ENCODE measurements at places on chromosomes 11 and 22.

- DNase-seq: peak; percentile 45
Observed at GRCh38 chr11:3042496-3043314, 14.5 kb downstream of the CARS1 start.

GRCh38 chr11:111395081-111395480 lies 16.0 kb upstream of the POU2AF1 start:
- DNase-seq: no peak

- peak; percentile 34 for DNase-seq
Observed at GRCh38 chr22:37248251-37248650, 4.2 kb upstream of the RAC2 start.

DNA sequence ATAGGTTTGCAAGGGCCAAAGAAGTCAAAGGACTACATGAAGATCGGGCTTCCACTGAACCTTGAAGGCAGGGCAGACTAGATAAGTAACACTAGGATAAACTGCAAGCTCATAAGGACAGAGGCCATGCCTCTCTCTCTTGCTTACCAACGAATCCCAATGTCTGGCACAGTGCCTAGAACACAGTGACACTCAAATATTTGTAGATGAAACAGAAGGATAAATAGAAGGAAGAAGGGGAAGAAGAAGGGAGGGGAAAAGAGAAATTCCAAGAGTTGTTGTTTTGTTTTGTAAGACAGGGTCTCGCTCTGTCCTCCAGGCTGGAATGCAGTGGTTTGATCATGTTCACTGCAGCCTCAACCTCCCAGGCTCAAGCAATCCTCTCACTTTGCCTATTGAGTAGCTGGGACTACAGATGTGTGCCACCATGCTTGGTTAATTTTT lies 26.9 kb downstream of the SIK3 start:
- no peak for DNase-seq

- DNase-seq: no peak
Observed at GRCh38 chr11:71532036-71532610, 5.1 kb downstream of the KRTAP5-7 start.

DNA sequence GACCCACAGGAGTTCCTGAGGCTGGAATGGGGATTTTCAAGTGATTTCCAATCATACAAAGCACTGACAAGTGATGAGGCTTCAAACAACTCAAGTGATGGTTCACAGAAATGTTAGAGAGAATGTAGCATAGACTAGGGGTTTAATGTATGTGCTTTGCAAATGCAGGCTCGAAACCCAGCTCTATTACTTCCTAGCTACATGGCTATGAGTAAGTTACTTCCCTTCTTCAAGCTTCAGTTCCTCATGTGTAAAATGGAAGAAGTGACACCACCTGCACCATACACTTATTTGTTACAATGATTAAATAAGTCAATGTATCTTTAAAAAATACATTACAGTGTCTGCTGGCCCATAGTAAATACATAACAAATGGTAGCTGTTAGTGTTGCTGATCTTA lies 139.8 kb downstream of the CCDC81 start:
- DNase-seq: no peak

DNA sequence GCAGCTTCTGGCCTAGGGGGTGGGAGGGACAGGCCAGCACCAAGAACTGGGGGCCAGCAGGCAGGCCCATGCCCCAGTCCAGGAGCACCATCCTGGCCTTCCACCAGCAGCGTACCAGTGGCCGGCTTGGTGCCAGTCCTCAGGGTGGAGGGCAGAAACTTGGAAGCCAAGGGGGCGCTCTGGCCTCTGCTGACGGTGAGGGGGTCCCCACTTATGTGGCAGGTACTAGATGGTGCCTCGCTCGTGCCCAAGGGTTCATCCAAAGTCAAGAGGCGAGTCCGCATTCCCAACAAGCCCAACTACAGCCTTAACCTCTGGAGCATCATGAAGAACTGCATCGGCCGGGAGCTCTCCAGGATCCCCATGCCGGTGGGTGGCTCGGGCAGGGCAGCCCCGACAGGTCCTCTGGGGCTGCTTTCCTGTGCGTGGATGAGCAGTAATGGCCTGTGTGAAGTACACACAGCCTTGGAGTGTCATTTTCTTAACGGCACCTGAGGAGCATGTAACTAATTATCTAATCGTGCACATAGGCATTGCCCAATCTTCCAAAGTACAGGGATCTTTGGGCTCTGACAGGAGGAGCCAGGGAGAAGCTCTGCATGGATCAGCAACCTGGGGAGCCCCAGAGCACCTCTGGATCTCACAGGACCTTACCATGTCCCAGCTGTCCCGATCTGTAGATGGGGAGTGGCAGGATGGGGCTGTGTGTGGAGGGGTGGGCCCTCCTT lies 79.1 kb downstream of the MORC2 start:
- no peak for DNase-seq

DNA sequence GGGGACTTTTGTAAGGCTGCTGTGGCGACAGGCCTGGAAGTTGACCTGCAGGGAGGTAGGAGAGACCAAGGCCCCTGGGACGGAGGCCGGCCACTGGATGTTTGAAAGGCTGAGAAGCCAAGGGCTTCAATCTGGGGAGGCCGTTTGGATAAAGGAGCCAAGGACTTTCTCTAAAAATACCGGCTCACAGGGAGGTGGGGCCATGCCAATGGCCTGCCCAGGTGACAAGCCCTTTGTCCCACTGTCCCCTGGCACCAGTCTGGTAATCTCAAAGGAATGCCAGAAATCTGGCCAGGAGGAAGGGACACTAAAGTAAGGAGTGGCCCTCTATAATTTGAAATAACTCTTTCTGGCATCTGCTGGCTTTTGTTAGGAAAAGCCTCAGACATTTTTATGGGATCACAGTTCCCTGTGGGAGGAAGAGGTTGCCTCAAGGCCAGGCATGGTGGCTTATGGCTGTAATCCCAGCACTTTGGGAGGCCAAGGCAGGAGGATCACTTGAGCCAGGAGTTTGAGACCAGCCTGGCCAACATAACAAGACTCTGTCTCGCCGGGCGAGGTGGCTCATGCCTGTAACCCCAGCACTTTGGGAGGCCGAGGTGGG lies 1.9 kb upstream of the CHKA start:
- no peak for DNase-seq

- no peak for DNase-seq
Observed at GRCh38 chr11:45904309-45904915, 2.7 kb downstream of the FREY1 start.

DNA sequence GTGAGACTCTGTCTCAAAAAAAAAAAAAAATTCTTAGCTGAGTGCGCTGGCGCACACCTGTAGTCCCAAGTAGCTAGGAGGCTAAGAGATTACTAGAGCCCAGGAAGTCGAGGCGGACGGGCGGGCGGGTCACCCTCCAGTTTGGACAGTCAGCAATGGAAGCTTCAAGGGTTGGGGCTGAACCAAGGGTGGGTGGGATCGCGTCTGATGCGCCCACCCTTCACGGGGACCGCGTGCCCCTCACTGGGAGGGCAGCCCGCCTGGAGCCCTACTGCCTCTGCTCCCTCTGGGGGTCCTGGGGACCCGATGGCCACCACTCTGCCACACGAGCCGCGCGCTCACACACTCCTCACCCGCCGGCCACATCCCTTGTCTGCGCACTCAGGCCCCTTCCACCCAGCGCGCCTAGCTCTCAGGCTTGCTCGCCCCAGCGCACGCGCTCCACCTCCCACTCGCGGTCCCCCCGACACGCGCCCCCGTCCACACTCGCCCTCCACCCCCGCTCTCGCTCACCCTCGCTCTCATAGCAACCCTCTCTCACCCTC lies 494 bp downstream of the CHID1 start:
- DNase-seq: no peak

DNA sequence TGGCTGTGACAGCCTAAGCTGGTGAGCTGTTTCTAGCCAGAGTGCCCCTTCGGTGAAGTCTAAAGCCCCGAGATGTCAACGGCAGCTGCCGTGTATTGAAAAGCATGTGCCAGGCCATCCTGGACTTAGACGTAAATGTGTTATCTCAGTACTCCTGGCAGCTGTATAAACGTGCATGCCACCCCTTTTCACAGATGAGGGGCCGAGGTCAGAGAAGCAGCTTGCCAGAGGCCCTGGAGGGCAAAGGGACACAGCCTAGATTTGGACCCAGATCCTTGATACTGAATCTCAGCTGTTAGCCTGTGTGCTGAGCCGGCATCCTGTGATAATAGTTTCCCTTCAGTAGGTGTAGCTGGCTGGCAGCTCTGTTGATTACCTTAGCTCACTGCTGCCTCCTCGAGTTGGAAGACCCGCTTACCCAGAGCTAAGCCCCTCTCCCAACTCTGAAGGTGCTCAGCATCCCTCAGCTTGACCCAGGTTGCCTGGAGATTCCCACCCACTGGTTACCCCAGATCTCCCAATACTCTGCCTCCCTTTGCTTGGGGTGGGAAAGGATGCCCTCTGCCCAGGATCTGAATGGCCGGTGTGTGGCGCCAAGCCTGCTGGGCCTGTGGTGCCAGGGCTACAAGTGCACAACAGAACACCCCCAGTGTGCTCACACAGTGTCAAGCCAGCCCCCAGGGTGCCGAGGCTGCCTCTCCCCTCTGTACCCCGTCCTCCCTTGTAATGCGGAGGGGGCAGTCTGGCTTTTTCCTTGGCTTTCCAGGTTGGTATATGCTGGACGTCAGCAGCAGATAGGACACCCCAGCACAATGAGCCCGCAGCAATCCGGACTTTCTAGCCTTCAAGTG lies 59.8 kb upstream of the WNT7B start:
- peak; percentile 44 for DNase-seq

DNA sequence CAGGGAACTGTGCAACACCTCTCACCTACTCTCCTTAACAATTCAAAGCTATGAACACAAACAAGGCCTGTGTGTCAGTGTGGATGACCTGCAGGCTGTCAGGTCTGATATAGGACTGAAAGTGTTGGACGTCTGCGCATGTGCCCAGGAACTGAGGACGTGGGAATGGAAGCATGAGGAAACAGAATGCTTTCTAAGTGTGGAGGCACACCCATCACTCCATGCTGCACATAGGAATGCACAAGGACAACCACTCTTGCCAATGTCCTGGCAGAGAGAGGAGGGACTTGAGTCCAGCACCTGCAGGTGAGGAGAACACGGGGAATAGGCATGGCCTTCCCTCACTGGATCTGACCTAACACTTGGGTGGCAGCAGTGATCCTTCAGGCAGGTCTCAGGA lies 874.3 kb downstream of the OPCML start:
- no peak for DNase-seq

DNA sequence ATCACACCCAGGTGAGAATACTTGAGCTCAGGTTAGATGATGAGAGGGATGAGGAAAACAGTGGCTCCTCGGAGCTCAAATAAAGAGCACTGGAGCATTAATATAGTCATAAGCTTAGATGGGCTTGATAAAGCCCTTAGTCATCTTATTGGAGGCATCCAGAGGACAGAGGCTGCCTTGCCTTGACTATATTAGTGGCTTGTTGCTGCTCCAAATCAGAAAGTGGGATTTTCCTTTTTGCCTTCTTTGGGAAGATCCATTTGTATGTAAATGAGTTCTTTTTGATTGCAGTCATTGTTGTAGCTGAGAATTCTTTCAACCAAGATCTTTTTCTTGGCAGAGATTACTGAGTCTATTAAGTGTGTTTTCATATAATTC lies 18.9 kb downstream of the ADM start:
- peak; percentile 74 for DNase-seq

GRCh38 chr11:95831198-95831883 lies 41.0 kb downstream of the CEP57 start:
- DNase-seq: peak; percentile 89

DNA sequence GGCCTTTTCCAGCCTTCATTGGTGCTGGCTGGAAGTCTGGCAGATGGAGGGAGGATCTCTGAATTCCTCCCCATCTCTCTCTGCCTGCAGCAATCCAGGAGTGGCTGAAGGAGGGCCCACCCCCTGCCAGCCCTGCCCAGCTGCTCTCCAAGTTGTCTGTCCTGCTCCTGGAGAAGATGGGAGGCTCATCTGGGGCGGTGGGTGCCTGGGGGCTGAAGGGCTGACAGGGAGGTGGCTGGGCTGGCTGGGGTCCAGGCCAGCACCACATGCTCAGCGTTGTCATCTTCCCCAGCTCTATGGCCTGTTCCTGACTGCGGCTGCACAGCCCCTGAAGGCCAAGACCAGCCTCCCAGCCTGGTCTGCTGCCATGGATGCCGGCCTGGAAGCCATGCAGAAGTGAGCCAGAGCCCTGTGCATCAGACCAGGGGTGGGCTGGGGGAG lies 12.2 kb downstream of the TKFC start:
- no peak for DNase-seq

DNA sequence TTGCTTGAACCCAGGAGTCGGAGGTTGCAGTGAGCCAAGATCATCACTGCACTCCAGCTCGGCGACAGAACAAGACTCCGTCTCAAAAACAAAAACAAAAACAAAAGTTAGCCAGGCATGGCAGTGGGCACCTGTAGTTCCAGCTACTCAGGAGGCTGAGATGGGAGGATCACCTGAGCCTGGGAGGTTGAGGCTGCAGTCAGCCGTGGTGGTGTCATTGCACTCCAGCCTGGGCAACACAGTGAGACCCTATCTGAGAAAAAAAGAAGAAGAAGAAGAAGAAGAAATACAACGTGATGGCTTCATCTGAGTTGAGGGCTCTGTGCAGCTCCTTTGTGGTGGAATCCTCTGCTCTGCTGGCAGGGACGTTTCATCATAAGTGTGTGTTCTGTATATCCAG lies 10.0 kb upstream of the TNNT3 start:
- no peak for DNase-seq

- DNase-seq: no peak
Observed at GRCh38 chr22:44063462-44064371, 39.6 kb downstream of the PARVB start.

DNA sequence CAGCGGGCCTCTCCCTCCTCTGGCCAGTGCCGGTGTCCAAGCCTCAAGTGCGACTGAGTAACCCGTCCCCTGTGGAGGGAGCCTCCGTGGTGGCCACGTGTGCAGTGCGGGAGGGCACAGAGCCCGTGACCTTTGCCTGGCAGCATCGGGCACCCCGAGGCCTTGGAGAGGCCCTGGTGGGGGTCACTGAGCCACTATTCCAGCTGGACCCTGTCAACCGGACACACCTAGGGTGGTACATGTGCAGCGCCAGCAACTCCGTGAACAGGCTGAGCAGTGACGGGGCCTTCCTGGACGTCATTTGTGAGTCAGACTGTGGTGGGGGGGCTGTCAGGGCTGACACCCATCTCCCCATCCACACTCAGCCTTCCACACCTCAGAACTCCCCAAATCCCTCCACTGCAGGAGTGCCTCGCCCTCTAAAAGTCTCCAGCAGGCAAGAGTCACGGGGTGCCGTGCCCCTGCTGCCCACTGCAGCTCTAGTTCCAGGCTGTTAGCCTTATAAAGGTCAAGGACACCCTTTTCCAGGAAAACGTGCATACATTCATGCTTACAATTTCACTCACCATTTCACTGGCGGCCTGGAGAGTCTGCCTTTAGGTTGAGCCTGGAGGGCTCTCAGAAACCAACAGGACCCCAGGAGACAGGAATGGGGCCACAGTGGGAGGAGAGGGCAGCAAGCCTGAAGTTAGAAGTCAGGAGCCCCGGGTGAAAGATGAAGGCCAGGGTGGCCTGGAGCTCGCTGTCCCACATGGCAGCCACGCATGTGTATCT lies 2.6 kb downstream of the VSIG10L2 start:
- no peak for DNase-seq
